ENCODE measurements at places on chromosomes 6 and 20. TPM values are rescaled to one million over a fixed set of nuclear protein-coding genes. Genes with fewer than 3 reads are reported as not detected.

DNA sequence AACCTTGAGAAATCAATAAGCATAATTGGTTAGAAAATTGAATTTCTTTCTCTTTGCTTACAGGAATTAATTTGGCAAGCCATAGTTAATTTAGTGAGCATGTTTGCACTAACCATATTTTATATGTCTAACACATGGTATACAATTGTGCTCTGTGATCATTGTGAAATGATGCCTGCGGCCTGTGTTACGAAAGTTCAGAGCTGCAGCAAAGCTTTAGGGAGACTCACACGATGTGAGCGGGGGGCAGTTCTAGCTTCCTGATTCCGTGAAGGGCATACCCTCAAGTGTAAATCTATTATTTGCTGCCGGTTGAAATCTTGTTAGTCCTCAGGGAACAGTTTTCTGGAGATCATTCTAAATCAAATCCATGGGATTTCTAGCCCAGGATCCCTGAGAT lies 25.5 kb upstream of the ADTRP start:
- DNase-seq = no peak

DNA sequence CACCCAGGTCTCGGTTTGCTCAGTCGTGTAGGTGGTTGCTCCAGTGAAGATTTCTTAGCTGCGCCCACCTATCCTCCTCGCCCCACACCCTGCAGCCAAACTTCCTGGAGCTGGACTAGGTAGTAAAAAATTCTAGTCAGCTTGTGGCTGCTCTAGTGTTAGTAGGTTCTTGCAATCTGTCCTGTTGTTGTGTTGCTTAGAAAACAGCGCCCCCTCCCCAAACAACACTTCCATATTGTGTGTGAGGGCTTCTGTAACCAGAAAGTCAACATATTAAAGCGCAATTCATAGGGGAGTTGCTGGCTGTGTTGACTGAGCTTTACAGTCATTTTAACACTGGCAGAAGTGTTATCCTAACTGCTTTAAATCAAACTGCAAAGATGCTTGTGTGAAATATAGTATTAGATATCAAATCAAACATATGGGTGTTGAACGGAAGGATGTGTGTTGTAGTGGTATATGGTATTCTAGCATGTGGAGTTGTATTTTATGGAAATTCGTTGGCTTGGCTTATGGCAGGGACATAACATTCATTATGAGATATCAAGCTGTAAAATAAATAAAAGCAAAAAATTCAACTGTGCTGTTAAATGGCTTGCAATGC lies 122.5 kb downstream of the ARID1B start:
- DNase-seq = no peak

GRCh38 chr6:387293-387741 lies 4.2 kb upstream of the IRF4 start:
- DNase-seq = no peak

DNA sequence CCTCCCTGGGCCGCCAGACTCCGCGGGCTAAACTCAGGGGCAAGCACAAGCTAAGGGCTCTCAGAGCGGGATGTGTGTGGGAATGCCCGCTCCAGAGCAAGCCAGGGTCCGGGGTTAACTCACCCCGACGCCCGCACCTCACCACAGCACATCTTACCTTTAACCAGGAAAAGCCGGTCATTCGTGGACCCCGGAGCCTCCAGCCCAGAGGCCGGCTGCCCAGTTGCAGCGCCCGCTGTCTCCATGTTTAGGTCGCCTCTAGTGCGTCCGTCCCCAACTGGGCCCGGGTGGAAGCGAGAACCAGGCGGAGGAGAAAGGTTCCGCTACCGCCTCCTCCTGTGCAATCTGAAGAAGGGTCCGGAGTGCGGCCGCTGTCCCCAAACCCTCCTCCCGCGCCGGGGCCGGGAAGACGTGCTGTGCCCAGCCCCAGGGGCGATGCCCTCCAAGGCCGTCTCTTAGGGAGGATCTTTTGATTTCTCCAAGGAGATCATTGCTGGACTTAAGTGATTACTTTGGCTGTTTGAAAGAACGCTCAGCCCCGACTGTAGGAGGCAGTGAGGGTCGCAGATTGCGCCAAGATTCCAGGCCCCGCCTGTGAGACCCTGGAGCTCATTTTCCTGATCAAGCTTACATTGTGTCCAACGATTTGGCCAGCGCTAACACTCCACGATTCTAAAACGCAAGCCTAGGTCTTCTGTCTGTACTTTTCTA lies at the start of gene TMEM242:
TSS of gene TMEM242 (minus strand) at position 265 of the 711 bp plus-strand sequence. CDS start at position 245, 20 bp downstream.
- peak; percentile 81 for DNase-seq

DNA sequence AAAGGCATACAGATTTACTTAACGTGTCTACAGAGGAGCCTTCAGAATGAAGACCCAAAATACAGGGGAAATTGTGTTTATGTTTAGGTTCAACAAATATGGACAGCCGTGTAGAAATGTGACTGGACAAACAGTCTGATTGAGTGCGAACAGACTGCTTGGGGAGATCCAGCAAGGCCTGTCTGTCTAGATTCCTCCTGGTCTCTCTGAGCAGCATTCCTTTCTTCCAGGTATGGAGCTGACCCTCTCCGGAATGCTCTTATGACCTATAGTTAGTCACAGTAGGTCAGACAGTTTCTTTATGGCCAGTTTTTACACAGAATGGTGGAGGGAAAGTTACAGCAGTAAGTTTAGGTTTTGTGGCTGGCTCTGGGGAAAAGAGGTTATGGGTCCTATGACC lies 9.0 kb downstream of the RIN2 start:
- no peak for DNase-seq

DNA sequence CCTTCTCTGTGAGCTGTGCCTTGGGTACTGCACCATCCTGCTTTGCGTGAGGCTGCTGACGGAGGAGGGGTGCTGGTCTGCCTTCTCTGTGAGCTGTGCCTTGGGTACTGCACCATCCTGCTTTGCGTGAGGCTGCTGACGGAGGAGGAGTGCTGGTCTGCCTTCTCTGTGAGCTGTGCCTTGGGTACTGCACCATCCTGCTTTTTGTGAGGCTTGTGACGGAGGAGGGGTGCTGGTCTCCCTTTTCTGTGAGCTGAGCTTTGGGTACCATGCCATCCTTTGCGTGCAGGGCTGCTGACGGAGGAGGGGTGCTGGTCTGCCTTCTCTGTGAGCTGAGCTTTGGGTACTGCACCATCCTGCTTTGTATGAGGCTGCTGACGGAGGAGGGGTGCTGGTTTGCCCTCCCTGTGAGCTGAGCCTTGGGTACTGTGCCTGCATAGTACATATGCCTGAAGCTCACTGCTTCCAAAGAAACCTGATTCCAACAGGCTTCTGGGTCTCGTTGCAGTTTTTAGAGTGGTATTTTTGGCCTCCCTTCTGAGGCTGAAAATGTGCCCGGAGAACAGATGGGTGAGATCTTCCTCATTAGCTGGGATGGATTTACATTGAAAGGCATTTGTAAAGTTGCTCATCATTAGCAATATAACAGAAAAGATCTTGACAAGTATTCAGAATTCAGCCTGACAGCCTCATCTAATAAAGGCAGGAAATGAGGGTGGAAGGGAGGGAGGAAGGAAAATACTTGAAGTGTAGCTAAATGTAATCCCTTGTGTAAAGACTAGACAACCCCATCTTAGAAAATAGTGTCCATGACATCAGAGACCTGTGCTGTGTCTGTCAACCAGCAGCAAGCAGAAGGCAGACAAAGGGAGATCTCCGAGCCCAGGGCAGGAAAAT lies 46.8 kb upstream of the UNC93A start:
- no peak for DNase-seq

DNA sequence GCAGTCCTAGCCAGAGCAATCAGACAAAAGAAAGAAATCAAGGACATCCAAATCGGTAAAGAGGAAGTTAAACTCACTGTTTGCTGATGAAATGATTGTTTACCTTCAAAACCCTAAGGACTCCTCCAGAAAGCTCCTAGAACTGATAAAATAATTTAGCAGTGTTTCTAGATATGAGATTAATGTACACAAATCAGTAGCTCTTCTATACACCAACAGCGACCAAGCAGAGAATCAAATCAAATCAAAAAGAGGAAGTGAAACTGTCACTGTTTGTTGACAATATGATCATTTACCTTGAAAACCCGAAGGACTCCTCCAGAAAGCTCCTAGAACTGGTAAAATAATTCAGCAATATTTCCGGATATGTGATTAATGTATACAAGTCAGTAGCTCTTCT lies 21.7 kb downstream of the SERPINB9 start:
- no peak for DNase-seq

DNA sequence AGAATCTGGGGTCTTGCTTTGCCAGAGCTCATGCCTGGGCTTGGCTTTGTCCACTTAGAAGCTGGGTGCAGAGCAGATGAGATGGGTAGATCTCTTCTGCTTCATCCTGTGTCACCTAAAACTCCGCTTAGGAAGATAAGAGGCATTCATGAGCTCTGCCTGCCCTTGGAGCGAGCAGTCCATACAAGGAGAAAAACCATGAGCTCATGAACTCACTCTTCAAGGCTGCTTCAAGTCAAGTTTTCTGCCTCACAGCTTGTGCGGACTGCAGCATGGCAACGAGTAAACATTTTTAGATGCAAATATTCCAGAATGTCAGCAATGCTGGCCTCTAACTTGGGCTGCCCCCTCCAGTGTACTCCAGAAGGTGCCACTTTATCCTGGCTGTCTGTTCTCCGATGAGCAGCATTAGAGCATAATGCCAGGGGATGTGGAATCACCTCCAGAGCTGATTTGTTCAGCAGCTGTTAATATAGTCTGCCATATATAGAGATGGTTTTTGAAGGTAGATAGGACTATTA lies 10.7 kb upstream of the UQCC2 start:
- DNase-seq = no peak

- no peak for DNase-seq
Measured at GRCh38 chr6:166718516-166718915, 91.5 kb upstream of the RPS6KA2 start.

- no peak for DNase-seq
Measured at GRCh38 chr6:73104921-73105320, 120.4 kb downstream of the KHDC1L start.

GRCh38 chr6:53598265-53598907 lies 53.5 kb upstream of the GCLC start:
- no peak for DNase-seq

- DNase-seq = no peak
Measured at GRCh38 chr6:165245287-165245686, 64.1 kb downstream of the C6orf118 start.

The TSBP1 gene
- total RNA-seq = not detected

The NKAPL gene
- total RNA-seq = not detected

The C6orf132 gene
- not detected for total RNA-seq

The SLC12A5 gene
- not detected for total RNA-seq
